ENCODE measurements at places on chromosomes 1 and 21.

- DNase-seq: peak; percentile 28
These were observed 46.7 kb upstream of the GUCA2A start for GRCh38 chr1:42211224-42211623.

- DNase-seq: no peak
These were observed 84.1 kb downstream of the LYST start for GRCh38 chr1:235782601-235783000.

DNA sequence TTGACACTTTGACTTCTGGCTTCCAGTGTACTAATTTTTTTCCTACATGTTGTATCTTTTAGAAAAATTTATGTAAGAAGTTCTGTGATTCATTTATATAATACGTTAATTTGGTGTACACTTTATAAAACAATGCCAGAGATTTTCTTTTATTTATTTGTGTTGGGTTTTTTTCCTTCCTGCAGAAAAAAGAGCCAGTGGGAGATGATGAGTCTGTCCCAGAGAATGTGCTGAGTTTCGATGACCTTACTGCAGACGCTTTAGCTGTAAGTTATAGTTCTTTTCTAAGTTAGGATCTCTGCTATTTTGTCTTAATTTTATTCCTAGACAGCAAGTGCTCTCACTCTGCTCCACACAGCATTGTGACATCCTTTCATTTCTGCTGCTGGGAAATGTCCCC, 14.4 kb downstream of the SARS1 start:
- peak; percentile 89 for DNase-seq

DNA sequence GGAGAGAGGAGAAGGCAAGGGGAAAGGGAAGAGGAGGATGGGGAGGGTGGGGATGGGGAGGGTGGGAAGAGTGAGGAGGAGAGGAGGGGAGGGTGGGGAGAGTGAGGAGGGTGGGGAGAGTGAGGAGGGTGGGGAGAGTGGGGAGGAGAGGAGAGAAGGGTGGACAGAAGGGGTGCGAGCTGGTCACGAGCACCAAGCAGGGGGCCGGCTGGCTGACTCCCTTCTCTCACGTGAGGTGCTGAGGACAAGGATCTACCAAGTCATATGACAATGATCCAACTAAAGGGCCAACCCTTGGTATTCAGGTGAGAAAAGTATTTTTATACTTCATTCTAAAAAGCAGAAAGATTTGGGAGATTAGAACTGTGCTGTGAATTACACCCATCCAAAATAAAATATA, 51.8 kb downstream of the COQ8A start:
- no peak for DNase-seq

DNA sequence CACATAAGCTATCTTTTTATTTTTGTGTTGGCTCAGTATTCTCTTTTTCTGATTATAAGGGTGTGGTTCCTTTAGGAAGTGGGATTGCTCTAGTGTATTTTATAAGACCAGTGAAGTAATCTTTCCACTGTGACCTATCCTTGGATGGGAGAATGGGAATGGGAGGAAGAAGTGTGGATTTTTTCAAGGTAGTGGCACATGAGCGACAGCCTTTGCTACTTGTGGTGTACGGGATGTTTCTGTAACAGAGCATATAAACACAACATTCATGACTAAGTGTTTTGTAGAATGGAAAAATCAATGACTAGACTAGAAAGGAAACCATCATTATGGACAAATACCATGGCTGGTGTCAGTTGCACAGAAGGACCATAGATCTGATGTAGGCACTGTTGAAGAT, 209.6 kb downstream of the GIPC2 start:
- peak; percentile 43 for DNase-seq

DNA sequence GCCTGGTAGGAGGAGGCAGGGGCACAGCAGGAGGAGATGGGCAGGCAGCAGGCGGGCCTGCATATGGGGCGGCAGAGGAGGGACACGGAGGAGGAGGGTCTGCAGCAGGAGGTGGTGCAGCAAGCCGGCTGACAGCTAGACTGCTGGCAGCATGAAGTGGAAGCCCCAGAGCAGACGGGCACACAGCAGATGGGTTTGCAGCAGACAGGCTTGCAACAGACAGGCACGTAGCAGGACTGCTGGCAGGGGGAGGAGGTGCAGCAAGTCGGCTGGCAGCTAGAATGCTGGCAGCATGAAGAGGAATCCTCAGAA, 615 bp downstream of the KRTAP10-5 start:
- DNase-seq: no peak

GRCh38 chr1:151539321-151540020, 638 bp upstream of the TUFT1 start:
- peak; percentile 91 for DNase-seq

- DNase-seq: no peak
These were observed 248.6 kb downstream of the GREM2 start for GRCh38 chr1:240363315-240363714.

DNA sequence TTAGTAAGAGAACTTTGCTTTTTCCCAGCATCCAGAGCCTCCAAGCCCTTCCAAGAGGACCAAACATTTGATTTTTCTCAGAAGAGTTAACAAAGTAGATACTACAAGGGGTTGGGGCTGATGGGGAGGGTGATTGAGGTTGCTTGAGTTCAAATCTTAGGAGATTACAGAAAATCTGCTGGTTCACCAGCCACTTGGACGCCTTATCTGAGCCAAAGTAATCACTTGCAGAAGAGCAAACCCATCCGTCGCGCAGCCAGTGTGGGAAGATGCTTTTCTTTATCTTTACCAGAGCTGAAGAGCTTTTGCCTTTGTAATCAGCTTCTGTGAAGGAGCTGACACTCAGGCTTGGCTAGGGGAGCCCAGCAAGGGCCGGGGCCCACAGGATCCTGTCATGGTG, 91.9 kb upstream of the CTTNBP2NL start:
- DNase-seq: no peak

GRCh38 chr1:2019172-2019543, at the start of gene GABRD:
GABRD (plus strand) TSS chr1:2019345; CDS start chr1:2019424, 79 bp downstream.
- no peak for DNase-seq

GRCh38 chr1:185312361-185313138, 4.5 kb downstream of the IVNS1ABP start:
- DNase-seq: no peak

DNA sequence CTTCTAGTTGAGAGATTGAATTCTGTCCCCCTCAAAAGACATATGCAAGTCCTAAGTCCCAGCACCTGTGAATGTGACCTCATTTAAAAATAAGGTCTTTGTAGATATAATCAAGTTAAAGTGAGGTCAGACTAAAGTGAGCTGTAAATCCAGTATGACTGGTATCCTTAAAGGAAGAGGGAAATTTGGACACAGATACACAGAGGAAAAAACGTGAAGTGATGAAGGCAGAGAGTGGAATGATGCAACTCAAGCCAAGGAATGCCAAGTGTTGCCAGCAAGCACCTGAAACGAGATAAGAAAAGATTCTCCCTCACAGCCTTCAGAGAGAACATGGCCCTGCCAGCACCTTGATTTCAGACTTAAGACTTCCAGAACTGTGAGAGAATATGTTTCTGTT, 444.7 kb upstream of the VAMP3 start:
- DNase-seq: no peak

DNA sequence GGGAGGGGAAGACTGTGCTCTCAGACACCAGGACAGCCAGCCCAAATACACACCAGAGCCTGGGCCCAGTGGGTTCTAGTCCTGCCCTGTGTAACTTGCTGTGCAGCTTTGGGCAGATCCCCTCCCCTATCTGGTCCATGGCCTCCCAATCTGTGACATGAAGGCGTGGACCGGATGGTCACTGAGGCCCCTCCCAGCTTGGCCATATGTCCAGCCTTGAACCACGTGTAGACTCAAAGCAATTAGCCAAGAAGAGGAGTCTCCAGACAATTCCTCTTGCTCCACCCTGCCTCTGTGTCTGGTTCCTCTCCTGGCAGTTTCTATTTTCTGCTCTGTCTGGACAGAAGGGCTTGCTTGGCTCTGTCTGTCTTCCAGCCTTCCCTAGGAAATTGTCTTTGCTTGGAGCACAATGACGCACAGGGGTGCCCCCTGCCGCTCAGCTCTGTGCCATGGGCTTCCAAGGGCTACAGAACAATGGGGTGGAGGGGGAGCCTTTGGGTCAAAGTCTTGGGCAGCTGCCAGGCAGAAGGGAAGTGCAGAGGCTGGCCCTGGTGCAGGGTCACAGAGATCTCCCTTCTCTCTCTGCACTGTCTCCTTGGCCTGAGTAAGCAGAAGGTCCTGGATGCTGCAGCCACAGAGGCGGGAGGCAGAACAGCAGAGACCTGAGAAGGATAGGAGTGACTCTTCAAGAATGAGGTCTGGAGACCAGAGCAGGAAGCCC, 66.1 kb downstream of the TENT5C start:
- DNase-seq: peak; percentile 15

DNA sequence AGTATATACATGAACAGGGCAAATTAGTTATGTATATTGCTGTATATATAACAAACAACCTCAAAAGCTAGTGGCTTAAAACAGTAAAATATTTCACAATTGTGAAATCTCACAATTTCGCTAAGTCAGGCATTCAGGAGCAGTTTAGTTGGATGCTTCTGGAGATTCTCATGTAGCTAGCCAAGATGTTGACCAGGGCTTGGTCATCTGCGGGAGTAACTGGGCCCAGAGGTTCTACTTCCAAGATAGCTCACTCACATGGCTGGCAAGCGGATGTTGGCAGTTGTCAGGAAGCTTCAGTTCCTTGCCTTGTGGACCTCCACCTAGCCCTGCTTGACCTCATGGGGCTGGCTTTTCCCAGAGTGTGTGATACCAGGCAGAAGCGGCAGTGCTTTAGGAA, 95.6 kb downstream of the TTC3 start:
- no peak for DNase-seq

DNA sequence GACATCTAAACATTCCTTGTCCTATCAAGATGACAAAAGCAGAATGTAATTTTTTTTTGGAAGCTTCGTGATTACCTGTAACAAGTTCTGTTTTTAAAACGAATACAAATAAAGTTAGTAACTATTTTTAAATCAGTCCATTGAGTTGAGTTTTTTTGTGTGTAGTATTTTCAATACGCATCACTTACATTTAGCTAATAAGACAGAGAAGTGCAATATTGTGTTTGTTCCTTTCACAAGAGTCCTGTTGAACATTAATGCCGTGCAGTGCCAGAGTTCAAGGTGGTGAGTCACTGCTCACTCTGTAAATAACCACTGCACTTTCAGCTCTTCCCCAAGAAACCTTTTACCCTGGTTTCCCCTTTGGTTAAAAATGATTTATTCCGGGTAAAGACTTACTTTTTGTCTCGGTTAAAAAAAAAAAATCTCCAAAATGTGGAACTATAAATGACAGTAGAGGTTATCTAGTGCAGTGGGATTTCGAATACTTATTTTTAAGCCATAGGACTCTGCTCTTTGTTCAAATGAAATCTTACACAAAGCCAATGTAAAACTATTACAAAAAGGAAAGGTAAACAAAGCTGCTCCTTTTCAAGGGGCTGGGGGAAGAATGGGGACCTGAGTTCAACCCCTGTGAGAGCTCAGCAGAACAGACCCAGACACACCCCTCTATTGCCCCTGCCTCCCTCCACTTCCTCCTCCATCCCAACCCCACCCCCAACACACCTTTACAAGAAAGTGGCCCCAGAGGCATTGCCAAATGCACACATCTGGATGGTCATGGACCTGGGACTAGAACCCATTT, 14.8 kb upstream of the NCMAP start:
- DNase-seq: peak; percentile 82

DNA sequence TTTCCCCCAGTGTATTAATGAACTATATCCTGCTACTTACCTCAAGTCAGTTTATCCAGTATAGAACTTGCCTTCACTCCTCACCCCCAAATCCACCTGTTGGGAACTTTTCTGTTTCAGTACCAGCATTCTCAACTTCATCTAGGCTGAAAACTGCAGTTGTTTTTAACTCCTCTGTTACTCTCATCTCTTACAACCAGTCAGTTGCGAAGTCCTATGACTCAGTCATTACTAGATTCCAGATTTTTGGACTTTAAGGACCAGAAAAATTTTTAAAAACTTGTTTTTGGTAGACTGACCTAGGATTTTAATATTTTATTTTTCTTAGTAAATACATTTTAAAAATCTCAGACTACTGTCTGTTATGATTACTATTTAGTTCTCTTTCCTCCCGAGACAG, 8.1 kb downstream of the GNAI3 start:
- DNase-seq: peak; percentile 14

DNA sequence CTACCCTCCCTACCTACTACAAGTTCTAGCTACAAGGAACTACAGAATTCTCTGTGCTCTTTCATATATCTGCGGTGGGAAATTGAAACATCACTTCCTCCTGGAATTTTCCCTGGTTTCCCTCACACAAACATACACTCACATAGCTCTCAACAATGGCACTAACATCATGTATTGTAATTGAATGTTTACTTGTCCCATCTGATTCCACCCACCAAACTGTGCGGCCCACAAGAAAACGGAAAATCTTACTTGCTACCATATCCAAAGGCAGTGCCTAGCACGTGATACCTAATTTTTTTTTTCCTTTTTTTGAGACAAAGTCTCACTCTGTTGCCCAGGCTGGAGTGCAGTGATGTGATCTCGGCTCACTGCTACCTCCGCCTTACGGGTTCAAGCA, 33.9 kb downstream of the NDC1 start:
- DNase-seq: no peak

- DNase-seq: peak; percentile 43
These were observed 8.6 kb upstream of the LRRC8B start for GRCh38 chr1:89516055-89516454.

- DNase-seq: no peak
These were observed 6.1 kb upstream of the MYCL start for GRCh38 chr1:39907528-39908453.

DNA sequence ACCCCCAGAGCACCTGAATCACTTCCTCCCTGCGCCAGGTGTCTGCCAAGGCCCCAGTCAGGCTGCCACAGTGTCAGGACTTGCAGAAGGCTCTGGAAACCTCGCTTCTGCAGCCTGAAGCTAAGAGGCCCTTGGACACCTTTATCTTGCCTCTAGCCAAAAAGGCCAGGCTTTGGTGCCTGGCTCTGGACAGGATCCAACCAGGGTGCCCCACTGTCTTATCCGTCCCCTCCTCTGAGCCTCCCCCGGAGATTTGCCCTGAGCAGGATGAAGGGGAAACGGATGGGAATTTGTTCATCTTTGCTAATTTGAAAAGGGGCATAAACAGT, 12.8 kb upstream of the CLSTN1 start:
- no peak for DNase-seq

DNA sequence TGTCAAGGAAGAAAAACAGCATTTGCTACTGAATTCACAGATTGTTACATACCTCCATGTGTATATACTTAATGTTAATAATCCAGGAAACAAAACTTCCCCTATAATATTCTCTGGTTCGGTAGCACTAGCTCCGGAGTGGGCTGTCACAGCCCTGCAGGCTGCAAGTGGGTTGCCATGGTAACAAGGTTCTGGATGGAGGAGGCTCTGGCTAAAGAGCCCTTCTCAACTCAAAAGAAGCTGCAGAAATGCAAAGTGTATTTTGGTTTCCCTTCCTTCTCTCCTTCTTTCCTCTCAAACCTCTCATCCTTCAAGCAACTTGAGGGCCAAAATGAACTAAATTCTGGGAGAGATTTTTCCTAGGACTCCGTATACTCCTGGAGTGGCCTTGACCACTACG, 45.2 kb downstream of the ASTN1 start:
- no peak for DNase-seq

DNA sequence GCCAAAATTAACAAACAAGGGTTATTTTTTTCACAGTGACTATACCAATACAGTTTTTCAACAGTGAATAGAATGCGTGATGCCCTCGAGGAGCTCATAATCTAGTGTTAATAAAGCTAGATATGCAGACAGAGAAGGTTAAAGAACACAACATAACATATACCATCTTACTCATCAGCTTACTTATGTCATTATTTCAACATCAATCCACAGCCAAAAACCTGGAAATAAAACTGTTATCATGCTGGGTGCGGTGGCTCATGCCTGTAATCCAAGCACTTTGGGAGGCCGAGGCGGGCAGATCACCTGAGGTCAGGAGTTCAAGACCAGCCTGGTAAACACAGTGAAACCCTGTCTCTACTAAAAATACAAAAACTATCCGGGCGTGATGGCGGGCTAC, 6.1 kb downstream of the STX6 start:
- DNase-seq: no peak
